ENCODE measurements at places on chromosomes 4 and X. TPM values are rescaled to one million over a fixed set of nuclear protein-coding genes. Genes with fewer than 3 reads are reported as not detected.

Gene NDST4
- total RNA-seq = 0.20 TPM

Gene ARHGEF38
- not detected for total RNA-seq

Gene MAGEC3
- total RNA-seq = not detected

Gene KDR
- total RNA-seq = 28.8 TPM

Gene RASSF6
- total RNA-seq = not detected

Gene SEL1L3
- 8.7 TPM for total RNA-seq

Gene TBX22
- not detected for total RNA-seq

Gene SMS
- 19.9 TPM for total RNA-seq

Gene IL1RAPL1
- 10.9 TPM for total RNA-seq

Gene MAPK10
- total RNA-seq = 31.0 TPM

Gene TCP11X2
- total RNA-seq = not detected

Gene TMEM131L
- 12.3 TPM for total RNA-seq

Gene HDX
- 10.2 TPM for total RNA-seq

Gene RNF175
- total RNA-seq = 0.39 TPM

Gene RBMXL3
- not detected for total RNA-seq

Gene MSX1
- 42.3 TPM for total RNA-seq

Gene MED12
- total RNA-seq = 60.3 TPM

Gene TCEANC
- 6.1 TPM for total RNA-seq

Gene SAGE1
- total RNA-seq = not detected

Gene AREG
- 4.8 TPM for total RNA-seq

Gene BEX2
- 0.87 TPM for total RNA-seq

Gene FAM133A
- not detected for total RNA-seq

Gene INTU
- 14.4 TPM for total RNA-seq

Gene PCSK1N
- 6.9 TPM for total RNA-seq
